ENCODE measurements at places on chromosomes 3 and 15.

- DNase-seq: no peak
Measured at GRCh38 chr3:153658136-153658535, 463.1 kb upstream of the ARHGEF26 start.

- DNase-seq: no peak
Measured at GRCh38 chr3:183265834-183266417, 12.9 kb downstream of the B3GNT5 start.

DNA sequence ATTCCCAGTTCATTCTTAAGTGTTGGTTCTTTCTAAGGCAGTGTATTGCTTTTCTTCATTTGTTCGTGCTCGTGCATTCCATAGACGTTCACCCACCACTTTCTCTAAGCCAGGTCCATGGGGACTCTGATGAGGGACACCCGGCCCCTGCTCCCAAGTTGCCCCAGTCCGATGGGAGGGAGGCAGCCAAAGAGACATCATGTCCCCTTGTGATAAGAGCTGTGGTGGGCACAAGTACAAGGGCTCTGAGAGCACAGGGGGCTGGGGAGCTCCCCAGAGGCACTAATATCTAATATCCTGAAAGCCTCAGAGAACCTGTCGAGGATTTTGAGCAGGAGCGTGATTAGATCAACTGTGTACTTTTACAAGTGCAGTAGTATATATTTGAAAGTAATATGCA is 6.3 kb downstream of the SPSB4 start:
- DNase-seq: no peak

- no peak for DNase-seq
Measured at GRCh38 chr3:62125380-62125779, 248.0 kb downstream of the FEZF2 start.

DNA sequence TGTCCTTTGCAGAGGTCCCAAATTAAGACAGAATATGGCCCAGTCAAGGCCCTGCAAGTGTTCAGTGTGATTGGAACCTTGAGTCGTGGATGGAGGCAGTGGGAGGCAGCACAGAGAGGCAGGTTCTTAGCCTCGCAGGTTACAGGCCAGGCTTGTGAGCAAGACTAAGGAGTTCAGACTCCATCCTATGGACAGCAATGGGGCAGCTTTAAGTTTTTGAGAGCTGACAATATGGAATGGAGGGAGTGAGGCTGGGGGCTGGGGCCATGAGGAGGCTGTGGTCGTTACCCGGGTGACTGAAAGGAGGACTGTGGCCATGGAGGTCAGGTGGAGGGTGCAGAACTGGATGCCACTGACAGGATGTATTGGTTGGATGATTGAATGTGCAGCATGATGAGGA is 74.1 kb upstream of the PRR23C start:
- DNase-seq: no peak

GRCh38 chr3:56989977-56990640 is 70.4 kb upstream of the SPATA12 start:
- no peak for DNase-seq

DNA sequence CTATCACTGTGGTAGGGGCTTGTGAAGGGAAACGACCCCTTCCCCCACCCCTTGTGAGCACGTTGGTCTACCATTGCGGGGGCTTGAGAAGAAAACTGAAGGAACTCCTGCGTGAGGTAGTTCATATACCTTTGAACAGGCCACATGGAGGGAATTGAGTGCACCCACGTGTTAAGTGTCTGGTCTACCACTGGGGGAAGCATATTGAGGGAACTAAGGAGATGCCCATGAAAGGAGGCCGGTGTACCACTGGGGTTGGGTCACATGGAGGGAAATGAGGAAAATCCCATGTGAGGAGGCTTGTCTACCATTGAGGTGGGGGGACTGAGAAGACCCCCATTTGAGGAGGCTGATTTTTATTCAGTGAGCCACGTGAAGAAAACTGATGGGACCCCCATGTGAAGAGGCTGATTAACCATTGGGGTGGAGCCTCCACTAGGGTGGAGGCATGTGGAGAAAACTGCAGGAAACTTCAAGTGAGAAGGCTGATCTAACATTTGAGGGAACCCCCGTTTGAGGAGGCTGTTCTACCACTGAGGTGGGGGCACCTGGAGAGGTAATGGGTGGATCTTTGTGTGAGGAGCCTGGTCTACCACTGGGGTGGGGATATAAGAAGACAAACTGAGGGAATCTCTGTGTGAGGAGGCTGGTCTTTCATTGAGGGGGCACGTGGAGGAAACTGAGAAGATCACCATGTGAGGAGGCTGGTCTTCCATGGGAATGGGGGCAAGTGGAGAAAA is 163.2 kb downstream of the FBLN2 start:
- DNase-seq: no peak

DNA sequence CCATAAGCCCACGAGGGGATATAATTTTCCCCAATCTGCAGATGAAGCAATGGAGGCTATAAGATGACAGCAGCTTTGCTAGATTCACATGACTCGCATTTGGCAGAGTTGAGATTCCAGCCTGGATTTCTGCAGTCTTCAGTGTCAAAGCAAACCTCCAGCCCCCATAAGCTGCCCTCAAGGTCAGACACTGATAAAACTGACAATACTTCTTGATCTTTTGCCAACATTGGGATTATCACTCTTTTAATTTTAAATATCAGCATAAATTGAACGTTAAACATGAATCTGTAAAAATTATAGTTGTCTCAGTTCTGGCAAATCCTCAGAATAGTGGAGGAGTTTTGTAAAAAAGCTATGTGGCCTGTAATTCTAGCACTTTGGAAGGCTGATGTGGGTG is 234.1 kb upstream of the TRIM42 start:
- DNase-seq: no peak

- no peak for DNase-seq
Measured at GRCh38 chr3:83039422-83039821, 1278.0 kb upstream of the GBE1 start.

DNA sequence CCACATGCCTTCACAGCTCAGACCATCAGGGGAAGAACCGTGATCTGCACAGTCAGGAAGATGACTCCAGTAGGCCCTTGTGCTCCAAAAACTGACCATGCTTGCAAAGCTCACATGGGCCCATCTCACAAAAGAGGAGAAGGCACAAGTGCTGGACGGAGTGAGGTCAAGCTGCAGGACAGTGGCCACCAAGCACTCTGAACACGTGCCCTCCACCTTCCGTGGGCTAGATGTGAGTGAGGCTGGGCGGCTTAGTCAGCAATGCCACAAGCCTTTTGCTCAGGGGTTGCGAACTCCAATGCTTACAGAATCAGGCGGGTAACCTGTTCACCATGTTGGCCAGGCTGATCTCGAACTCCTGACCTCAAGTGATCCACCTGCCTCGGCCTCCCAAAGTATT is 70.9 kb downstream of the SCN5A start:
- DNase-seq: no peak

GRCh38 chr3:120419797-120420196 is 31.0 kb downstream of the FSTL1 start:
- DNase-seq: no peak

- DNase-seq: no peak
Measured at GRCh38 chr3:170083343-170083742, 45.5 kb downstream of the GPR160 start.

DNA sequence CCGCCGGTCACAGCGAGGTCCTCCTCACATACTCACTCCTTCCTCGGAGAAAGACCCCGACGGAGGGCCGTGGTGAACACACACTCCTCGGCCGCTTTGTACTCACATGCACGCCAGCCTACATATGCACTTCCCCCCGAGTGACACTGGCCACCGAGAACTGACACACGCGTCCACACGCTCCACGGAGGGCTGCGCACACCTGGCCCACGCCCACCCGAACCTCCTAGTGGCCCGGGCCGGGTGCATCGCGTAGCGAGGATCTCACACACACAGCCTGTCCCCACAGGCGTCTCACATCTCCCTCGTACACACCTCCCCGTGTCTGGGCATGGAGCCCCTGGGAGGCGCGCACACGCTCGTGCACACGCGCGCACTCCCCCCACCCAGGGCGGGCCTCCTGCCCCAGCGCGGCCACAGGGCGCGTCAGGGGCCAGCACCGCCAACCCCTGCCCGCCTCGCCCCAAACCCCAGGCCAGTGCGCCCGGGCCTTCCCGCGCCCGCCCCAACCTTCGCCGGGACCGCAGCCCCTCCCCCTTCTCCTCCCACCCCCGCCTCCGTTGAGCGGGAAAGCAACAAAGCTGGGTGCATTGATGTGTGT is 411 bp upstream of the C3orf70 start:
- DNase-seq: no peak

- no peak for DNase-seq
Measured at GRCh38 chr3:110697961-110698360, 373.7 kb upstream of the NECTIN3 start.

DNA sequence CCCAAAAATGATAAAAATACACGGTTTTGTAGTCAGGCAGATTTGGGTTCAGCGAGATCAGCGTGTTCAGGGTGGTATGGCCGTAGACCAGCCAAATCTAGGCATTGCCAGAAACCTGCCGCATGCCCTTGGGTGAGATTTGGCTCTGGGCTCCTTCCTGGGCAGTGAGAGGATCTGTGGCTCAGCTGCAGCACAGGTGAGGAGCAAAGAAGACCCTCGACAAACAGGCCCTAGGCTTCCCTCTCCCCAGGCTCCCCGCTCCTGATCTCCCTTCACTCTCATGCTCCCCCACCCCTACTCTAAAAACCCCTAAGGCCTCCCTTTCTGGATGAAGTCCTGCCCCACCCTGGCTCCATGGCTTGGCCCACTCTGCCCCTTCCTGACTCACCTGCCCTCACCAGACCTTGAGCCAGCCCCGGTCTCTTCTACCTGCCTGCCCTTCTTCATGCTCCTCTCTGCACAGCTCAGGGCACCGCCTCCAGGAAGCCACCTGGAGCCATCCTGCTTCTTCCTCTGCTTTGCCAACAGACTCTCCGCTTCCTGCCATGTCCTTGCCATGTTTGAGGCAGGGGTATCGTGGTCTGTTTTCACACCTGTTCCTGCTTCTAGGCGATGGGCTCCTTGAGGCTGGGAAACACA is 88.1 kb downstream of the CORO2B start:
- DNase-seq: no peak

- peak; percentile 22 for DNase-seq
Measured at GRCh38 chr3:169295126-169295525, 368.4 kb downstream of the MECOM start.

DNA sequence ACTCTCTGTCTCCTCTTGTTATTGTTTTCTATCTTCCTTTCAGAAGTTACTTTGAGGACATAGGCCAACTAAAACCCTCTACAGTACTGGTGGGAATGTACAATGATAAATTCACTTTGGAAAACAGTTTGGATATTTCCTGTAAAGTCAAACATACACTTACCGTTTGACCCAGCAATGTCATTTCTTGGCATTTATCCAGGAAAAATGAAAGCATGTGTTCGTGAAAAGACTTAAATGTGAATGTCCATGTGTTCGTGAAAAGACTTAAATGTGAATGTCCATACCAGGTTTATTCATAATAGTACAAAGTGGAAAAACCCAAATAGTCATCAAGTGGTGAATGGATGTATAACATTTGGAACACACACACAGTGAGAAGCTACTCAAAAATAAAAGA is 361.5 kb upstream of the DPH6 start:
- DNase-seq: no peak

DNA sequence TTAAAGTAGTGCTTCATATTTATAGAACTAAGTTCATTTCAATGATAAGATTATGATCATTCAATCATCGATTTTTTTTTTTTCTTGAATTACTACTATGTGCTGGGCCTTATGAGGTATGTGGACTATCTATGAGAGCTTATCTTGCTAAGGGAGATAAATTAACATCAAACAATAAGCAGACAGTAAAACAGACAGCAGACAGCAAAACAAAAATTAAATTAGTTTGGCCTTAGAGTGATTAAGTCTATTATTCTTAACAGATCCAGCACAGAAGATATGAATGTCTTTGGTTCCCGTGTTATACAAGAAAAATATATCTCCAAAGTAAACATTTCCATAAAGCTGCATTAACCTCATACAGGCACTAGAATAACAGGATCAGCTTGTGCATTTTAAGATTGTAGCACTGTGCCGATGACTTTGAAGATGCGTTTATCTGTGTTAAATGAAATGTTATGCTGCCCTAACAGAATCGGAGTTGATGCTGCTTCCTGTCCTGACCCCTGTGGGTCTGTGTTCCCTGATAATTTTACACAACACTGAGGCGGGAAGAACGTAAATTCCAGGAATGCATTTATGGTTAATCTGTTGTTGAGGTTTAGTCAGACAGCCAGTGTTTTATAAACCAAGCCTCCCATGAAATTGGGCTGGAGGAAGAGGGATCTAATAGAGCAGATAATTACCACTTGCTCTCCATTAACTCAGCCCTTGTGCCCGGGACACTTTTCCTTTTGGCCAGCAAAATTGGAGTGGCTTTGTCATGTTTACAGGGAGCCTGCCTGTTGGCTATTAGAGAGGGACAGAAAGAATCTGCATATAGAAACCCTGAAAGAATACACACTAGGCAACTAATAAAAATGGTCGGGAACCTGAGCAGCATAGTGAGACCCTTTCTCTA is 80.8 kb downstream of the GHSR start:
- no peak for DNase-seq

DNA sequence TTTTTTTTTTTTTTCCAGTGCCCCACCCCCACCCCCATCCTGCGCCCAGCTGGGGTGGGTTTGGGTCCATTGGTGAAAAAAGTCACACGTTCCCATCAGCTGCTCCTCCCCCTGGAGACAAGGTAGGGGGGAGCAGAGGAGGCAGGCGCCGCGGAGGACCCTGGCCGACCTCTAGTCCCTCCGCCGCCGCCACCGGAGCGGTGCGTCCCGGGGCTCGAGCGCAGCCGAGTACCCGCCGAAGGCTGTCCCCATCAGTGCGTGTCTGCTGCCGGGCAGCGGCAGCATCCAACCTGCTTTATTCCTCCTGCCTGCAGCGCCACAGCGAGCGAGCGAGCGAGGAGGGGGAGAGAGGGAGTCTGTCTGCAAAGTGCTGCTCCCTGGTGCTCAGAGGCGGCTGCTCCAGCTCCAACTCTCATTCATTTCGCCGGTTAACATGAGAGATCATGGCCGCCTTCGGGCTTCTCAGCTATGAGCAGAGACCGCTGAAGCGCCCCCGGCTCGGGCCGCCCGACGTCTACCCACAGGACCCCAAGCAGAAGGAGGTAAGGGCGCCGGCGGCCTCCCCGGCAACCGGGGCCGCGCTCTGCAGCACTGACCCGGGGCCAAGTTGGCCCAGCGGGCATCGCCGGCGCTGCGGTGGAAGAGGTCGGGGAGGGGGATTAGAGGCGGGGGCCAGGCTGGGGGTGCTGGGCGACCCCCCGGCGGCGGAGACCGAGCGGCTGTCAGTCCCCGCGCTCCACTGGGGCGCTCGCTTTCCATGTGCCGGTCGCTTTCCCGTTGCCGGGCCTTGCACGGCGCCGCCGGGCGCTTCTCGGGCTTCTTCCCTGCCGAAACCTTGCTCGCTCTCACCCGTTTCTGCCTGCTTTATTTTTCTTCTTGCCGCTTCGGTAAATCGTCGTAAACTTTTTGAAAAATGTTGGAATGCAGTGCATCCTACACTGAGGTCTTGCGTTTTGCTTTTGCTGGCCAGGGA is 1.3 kb downstream of the MED12L start:
- DNase-seq: peak; percentile 90

GRCh38 chr3:7621651-7622050 is 760.7 kb downstream of the GRM7 start:
- no peak for DNase-seq

GRCh38 chr3:12963922-12964701 is 109.1 kb downstream of the IQSEC1 start:
- DNase-seq: no peak

- DNase-seq: no peak
Measured at GRCh38 chr3:151873398-151873797, at the start of gene SUCNR1. Gene SUCNR1, plus strand, starts transcription at chr3:151873643. Its CDS starts 6,250 bp downstream, at chr3:151879893.
